Fibroblast of skin of scalp (primary cell): ENCODE measurements at places on chromosomes 1 and 21.

GRCh38 chr1:207203541-207203940, 99.5 kb downstream of the C4BPA start:
- no peak for DNase-seq

- DNase-seq = no peak
Measured at GRCh38 chr1:167938080-167938636, 1.3 kb upstream of the MPC2 start.

GRCh38 chr21:29254550-29254949, 44.2 kb upstream of the BACH1 start:
- DNase-seq = no peak

- DNase-seq = peak; percentile 31
Measured at GRCh38 chr1:151993084-151993733, 450 bp downstream of the S100A10 start.

DNA sequence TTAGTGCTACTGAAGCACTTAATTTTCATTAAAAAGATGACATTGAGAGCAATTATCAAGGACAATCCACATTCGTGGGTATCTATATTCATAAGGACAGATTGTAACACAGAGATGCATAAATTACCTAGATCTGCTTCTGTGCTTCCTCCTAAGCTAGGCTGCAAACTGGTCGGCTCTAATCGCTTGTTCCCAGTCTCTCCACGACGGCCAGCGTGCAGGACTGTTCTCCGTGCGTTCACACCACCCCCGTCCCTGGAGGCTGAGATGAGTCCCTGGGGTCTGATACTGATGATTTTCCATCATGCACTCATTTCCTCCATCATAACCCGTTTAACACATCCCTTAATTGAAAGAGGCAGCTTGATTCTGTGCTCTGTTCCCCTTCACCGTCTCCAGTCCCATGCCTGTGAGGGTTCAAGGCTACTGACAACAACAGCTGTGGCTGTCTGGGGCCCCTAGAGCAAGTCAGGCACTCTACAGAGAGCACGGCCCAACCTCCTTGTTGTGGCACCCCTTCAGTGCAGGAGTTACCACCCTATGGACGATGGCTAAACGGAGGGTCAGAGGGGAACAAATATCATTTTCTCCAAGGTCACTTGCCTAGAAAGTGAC, 469.6 kb downstream of the NPHP4 start:
- DNase-seq = no peak

- DNase-seq = no peak
Measured at GRCh38 chr1:53126495-53126894, 15.9 kb downstream of the SLC1A7 start.

- DNase-seq = peak; percentile 52
Measured at GRCh38 chr1:223741861-223742260, 29.5 kb downstream of the CAPN2 start.

- DNase-seq = no peak
Measured at GRCh38 chr1:108080448-108080847, 115.5 kb upstream of the VAV3 start.

DNA sequence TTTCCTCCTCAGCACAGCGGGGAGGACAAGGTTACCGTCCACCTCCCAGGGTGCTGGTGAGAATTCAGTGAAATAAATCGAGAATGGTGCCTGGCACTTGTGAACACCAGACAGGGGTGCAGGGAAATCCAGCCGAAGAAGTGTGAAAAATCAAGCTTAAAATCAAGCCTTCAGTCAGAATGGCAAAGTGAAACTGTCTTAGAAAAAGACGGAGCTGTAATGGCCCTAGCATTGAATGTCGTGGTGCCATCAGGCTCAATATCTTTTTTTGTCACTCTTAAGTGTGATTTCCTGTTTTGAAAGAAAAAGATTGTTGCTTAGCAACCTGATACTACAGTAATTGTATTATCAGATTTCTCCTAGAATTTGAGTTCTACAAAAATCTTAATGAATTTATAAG, 22.1 kb downstream of the EDARADD start:
- no peak for DNase-seq

DNA sequence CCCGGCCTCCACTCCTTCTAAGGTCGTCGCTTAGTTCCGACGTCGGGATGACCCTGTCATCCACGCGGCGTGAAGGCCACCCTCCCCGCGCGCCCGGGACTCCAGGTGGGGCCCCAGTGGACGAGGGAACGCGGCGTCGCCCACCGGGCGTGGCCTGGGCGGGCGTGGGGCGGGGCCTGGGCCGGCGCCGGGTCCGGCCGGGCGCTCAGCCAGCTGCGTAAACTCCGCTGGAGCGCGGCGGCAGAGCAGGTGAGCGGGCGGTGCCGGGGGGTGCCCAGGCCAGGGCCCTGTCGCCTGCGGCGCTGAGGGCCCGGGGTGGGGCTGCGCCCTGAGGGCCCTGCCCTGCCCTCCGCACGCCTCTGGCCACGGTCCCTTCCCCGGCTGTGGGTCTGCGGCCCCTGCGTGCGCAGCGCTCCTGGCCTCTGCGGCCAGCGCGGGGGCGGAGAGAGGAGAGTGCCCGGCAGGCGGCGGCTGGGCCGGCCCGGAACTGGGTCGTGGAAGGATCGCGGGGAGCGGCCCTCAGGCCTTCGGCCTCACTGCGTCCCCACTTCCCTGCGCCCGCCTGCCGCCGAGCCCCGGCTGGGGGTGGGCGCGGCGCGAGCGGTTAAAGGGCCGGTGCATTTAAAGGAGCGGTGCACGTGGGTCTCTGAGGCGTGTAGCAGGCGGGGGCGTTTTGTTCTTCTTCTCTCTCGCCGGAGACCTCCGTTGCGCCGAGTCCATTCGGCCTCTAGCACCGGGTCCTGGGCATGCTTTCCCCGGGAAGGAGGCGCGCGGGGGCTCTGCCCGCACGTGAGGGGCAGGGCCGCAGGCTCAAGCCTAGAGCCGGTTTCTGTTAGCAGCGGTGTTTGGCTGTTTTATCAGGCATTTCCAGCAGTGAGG, at the start of gene PSEN2:
TSS of gene PSEN2 (plus strand) at position 216 of the 879 bp plus-strand sequence. CDS start 11,292 bp downstream, outside the sequence.
- peak; percentile 29 for DNase-seq

GRCh38 chr21:42250422-42251403, 31.8 kb downstream of the ABCG1 start:
- DNase-seq = no peak

DNA sequence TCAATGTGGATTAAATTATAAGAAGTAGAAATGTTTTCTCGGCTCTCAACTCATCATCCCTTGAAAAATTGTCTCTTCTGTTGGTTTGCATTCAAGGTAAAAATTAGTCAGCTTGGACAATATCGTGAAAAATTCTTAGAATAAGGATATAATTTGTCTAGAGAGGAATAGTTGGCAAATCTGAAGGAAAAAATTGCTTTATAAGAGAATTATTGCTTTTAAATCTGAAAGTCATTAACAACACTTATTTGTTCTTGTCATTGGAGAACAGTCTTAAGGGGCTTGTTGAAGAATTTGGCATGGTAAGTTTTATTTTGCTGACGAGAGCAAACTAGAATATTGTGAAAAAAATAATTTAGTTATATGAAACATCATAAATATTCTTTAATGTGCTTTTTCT, 26.4 kb downstream of the ANGPTL1 start:
- no peak for DNase-seq

- no peak for DNase-seq
Measured at GRCh38 chr1:34444516-34444915, 267.8 kb downstream of the C1orf94 start.

- DNase-seq = no peak
Measured at GRCh38 chr1:179785728-179786127, 42.6 kb downstream of the FAM163A start.
